ENCODE measurements at places on chromosomes 12 and 14. TPM values are rescaled to one million over a fixed set of nuclear protein-coding genes. Genes with fewer than 3 reads are reported as not detected.

The PLXNC1 gene
- 1.1 TPM for total RNA-seq

The CD163 gene
- not detected for total RNA-seq

The TESPA1 gene
- not detected for total RNA-seq

The EML5 gene
- total RNA-seq, result 0.19 TPM

The AQP2 gene
- not detected for total RNA-seq

The DNAH10 gene
- total RNA-seq, result 0.29 TPM

The IRAK3 gene
- total RNA-seq, result 0.21 TPM

The C12orf50 gene
- total RNA-seq, result not detected

The PLCZ1 gene
- total RNA-seq, result not detected

The ERG28 gene
- total RNA-seq, result 19.6 TPM

The GARIN6 gene
- not detected for total RNA-seq

The LTBP2 gene
- total RNA-seq, result 377 TPM

The OR6C3 gene
- not detected for total RNA-seq

The MYH6 gene
- not detected for total RNA-seq

The MVK gene
- 13.0 TPM for total RNA-seq

The TMPRSS12 gene
- not detected for total RNA-seq

GRCh38 chr14:104677512-104678332 lies 11.7 kb upstream of the INF2 start:
- H3K4me1 ChIP-seq, result peaks cover 53% of the 10 kb centered on the region
- H3K36me3 ChIP-seq, result no peaks in the 10 kb centered on the region
- DNase-seq, result no peak
- H3K4me3 ChIP-seq, result peak overlapping the region; percentile 71
- peak overlapping the region; percentile 86 for H3K27ac ChIP-seq

GRCh38 chr14:92287987-92288386 lies 35.0 kb upstream of the SLC24A4 start:
- H3K4me3 ChIP-seq, result no peak overlapping the region
- no peaks in the 10 kb centered on the region for H3K4me1 ChIP-seq

DNA sequence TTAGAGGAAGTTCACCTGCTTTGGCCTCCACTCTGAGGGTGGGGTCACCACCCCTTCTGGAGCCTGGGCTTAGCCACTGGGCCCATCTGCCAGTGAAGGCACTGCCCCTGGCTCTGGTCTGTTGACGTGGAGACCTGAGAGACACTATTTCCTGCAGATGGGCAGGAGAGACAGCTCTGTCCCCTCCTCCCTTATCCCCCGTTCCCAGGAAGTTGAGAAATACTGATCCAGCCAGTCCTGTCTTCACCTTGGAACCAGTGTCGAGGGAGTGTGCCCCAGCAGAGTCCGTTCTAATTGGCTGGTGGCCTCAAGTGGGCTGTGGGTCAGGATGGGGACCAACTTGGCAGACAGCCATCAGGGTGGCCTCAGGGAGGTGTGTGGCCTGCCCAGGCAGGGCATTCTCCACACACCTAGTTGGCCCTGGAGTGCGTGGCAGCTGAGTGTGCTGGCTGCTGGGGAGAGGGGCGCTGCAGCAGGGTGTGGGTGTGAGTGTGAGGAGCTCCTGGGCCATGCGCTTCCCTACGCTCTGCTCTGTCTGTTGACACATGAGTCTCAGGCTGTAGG lies 25.4 kb downstream of the CLSTN3 start:
- H3K27me3 ChIP-seq, result no peaks in the 10 kb centered on the region
- no peaks in the 10 kb centered on the region for H3K36me3 ChIP-seq
- no peak overlapping the region for H3K4me3 ChIP-seq
- peaks cover 5% of the 10 kb centered on the region for H3K4me1 ChIP-seq
- DNase-seq, result no peak
- no peak overlapping the region for H3K27ac ChIP-seq

DNA sequence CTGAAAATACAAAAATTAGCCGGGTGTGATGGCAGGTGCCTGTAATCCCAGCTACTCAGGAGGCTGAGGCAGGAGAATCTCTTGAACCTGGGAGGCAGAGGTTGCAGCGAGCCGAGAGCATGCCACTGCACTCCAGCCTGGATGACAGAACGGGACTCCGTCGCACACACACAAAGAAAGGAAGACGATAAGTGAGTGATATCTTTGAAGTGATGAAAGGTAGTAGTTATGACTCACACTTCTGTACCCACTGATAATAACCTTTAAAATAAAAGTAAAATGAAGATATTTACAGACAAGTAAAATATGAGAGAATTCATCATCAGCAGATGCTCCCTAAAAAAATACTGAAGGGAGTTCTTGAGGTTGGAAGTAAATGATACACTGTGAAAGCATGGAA lies 171.3 kb upstream of the CRY1 start:
- H3K4me3 ChIP-seq, result no peak overlapping the region
- no peaks in the 10 kb centered on the region for H3K4me1 ChIP-seq
- no peak for DNase-seq

DNA sequence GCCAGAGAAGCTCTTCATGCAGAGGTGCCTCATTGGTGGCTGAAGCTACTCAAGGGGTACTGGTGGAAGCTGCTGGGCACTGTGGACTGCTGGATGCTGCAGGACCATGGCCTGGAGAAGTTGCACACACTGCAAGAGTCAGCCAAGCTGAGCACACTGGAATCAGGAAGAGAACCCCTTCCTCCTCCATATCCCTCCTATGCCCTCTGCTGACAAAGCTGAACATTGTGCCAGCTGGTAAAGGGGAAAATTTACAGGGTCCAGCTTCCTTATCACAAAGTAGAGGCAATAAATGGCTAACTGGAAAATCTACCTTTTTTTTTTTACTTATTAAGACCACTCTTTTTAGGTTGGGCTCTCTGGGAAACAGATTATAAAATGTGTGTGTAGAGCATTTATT lies 6.5 kb downstream of the CCDC175 start:
- no peak for DNase-seq
- H3K27ac ChIP-seq, result no peak overlapping the region
- H3K4me3 ChIP-seq, result no peak overlapping the region
- peaks cover 46% of the 10 kb centered on the region for H3K27me3 ChIP-seq
- H3K4me1 ChIP-seq, result no peaks in the 10 kb centered on the region

GRCh38 chr14:26896447-26896846 lies 298.6 kb upstream of the NOVA1 start:
- no peak for DNase-seq
- H3K27ac ChIP-seq, result no peak overlapping the region
- H3K4me3 ChIP-seq, result no peak overlapping the region
- no peaks in the 10 kb centered on the region for H3K4me1 ChIP-seq
- peaks cover 3% of the 10 kb centered on the region for H3K36me3 ChIP-seq

GRCh38 chr12:44317651-44318126 lies 481.8 kb downstream of the TMEM117 start:
- H3K27ac ChIP-seq, result no peak overlapping the region
- H3K4me3 ChIP-seq, result no peak overlapping the region
- no peaks in the 10 kb centered on the region for H3K36me3 ChIP-seq
- H3K27me3 ChIP-seq, result no peaks in the 10 kb centered on the region
- no peaks in the 10 kb centered on the region for H3K4me1 ChIP-seq

- H3K4me3 ChIP-seq, result no peak overlapping the region
- no peaks in the 10 kb centered on the region for H3K27me3 ChIP-seq
- no peaks in the 10 kb centered on the region for H3K4me1 ChIP-seq
- H3K27ac ChIP-seq, result no peak overlapping the region
- no peaks in the 10 kb centered on the region for H3K36me3 ChIP-seq
Measured at GRCh38 chr12:77179515-77179914, 114.1 kb upstream of the E2F7 start.

- H3K4me3 ChIP-seq, result no peak overlapping the region
- H3K4me1 ChIP-seq, result no peaks in the 10 kb centered on the region
- no peak overlapping the region for H3K27ac ChIP-seq
- no peaks in the 10 kb centered on the region for H3K36me3 ChIP-seq
Measured at GRCh38 chr12:120024193-120024592, 35.2 kb downstream of the BICDL1 start.

DNA sequence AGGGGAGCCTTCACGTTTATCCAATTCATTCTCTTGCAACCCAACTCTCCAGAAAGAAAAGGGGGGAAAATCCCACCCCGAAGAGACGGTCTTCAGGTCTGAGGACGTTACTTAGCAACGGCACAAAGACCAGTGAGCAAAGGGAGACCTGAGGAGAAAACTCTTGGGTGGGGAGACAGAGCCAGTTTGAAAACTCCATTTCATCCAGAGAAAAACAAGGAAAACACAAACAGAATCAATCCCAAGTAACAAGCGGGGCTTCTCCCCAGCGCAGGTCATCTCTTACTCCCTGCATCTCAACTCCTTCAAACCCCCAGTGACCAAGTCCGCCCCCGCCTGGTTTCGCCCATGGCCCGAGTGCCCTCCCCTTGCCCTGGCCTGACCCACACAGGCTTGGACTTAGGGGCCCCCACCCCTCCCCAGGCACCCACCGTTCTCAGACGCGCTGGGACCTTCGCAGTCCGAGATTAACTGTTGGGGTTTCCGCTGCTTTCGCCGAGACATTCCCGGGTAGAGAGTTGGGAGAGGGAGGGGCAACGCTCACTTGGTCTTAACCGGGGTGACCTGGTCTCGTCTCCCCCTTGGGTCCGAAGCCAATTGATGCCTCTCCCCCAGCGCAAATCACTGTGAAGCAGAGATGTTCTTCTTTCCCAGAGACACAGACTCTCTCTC lies 10.4 kb upstream of the SALL2 start:
- H3K27ac ChIP-seq, result no peak overlapping the region
- H3K4me1 ChIP-seq, result peaks cover 10% of the 10 kb centered on the region
- H3K4me3 ChIP-seq, result peak overlapping the region; percentile 44
- no peak for DNase-seq
- no peaks in the 10 kb centered on the region for H3K36me3 ChIP-seq

DNA sequence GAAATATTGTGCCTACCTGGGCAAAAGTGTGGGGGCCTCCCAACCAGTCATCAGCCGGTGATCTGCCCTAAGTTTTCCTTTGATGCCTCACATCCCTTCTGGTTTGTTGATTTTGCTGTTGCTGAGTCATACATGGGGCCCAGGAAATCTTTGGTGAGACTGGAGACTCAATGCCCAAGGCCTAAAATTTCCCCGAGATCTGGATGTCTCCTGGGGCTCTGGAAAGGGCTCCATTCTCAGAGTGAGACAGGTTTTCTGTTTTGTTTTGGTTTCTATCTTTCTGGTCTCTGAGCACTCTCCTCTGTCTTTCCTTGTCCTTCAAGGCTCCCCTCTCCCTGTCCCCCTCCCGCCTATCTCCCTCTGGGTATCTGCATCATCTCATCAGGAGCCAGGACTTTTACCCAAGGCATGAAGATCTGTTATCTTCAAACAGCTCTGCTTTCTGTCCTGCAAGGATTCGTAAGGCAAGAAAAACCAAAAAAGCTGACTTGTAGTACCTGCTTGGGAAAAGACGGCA lies 152.8 kb upstream of the MAX start:
- peak overlapping the region; percentile 25 for H3K27ac ChIP-seq
- DNase-seq, result no peak
- no peaks in the 10 kb centered on the region for H3K36me3 ChIP-seq
- H3K4me3 ChIP-seq, result no peak overlapping the region
- H3K4me1 ChIP-seq, result peaks cover 40% of the 10 kb centered on the region
- H3K27me3 ChIP-seq, result no peaks in the 10 kb centered on the region

GRCh38 chr12:82425241-82425640 lies 66.9 kb downstream of the METTL25 start:
- no peak for DNase-seq
- no peaks in the 10 kb centered on the region for H3K4me1 ChIP-seq
- H3K27me3 ChIP-seq, result no peaks in the 10 kb centered on the region

GRCh38 chr14:33782923-33783322 lies 168.0 kb downstream of the EGLN3 start:
- no peak overlapping the region for H3K27ac ChIP-seq
- no peaks in the 10 kb centered on the region for H3K27me3 ChIP-seq
- H3K36me3 ChIP-seq, result no peaks in the 10 kb centered on the region
- H3K4me1 ChIP-seq, result peaks cover 41% of the 10 kb centered on the region

GRCh38 chr12:127785540-127785939 lies 481.4 kb upstream of the TMEM132C start:
- no peak for DNase-seq
- peaks cover 14% of the 10 kb centered on the region for H3K4me1 ChIP-seq
- H3K27me3 ChIP-seq, result peaks cover 2% of the 10 kb centered on the region
- no peaks in the 10 kb centered on the region for H3K36me3 ChIP-seq
- no peak overlapping the region for H3K27ac ChIP-seq

DNA sequence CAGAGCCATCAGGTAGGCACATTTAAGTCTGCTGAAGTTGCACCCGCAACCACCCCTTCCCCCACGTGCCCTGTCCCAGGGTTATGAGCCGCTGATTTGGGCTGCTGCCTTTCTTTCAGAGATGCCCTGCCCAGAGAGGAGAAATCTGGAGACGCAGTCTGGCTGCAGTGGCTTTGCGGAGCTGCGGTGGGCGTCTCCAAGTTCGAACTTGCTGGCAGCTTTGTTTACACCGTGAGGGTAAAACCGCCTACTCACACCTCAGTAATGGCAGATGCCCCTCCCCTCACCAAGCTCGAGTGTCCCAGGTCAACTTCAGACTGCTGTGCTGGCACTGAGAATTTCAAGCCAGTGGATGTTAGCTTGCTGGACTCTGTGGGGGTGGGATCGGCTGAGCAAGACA lies 14.7 kb downstream of the PTCSC3 start:
- peaks cover 15% of the 10 kb centered on the region for H3K27me3 ChIP-seq
- H3K27ac ChIP-seq, result no peak overlapping the region
- H3K4me3 ChIP-seq, result no peak overlapping the region
- no peaks in the 10 kb centered on the region for H3K36me3 ChIP-seq

DNA sequence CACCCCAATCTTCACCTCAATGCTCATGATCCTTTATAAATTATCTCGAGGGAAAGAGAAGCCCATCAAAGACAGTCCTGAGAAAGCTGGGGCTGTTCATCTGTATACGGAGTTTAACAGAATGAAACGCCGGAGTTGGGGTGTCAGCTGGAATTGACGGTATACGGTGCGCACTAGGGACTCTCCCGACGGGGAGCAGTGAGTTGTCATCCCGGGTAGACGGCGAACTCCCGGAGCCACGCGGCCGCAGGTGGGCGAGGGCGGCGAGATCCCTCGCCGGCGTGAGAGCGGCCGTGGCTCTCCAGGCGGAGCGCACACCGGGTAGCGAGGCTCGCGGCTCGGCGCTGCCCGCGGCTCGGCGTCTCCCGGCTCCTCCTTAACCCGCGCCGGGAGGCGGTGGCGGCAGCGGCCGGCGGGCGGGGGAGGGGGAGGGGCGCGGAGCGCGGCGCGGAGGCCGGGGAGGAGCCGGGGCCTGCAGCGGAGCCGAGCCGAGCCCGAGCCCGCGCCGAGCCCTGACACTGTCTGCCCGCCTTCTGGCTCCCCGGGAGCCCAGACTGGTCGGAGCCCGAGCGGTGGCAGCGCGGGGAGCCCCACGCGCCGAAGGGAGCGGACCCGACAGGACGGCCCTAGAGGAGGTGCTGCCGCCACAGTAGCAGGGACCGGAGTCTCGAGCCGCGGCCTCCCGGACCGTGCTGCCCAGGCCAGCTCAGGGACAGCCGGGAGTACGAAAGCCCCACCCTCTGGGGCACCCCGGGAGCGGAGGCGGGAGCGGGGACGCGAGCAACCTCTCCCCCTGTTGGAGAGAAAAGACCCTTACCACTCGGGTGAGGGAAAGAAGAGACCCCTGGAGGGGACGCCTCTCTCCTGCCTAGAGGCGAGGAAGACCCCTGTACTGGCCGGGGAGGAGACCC lies at the start of gene FOXJ2:
TSS of gene FOXJ2 (plus strand) at position 475 of the 911 bp plus-strand sequence. CDS start 7,117 bp downstream, outside the sequence.
- peak; percentile 93 for DNase-seq
- peaks cover 50% of the 10 kb centered on the region for H3K4me1 ChIP-seq
- H3K36me3 ChIP-seq, result peaks cover 4% of the 10 kb centered on the region
- no peaks in the 10 kb centered on the region for H3K27me3 ChIP-seq
- peak within 1 kb of the TSS; percentile 87 for H3K4me3 ChIP-seq

GRCh38 chr14:77406718-77407117 lies 16.6 kb downstream of the NOXRED1 start:
- DNase-seq, result no peak
- H3K36me3 ChIP-seq, result no peaks in the 10 kb centered on the region
- H3K4me1 ChIP-seq, result no peaks in the 10 kb centered on the region
- H3K27ac ChIP-seq, result no peak overlapping the region
- H3K4me3 ChIP-seq, result no peak overlapping the region
- no peaks in the 10 kb centered on the region for H3K27me3 ChIP-seq

- H3K36me3 ChIP-seq, result no peaks in the 10 kb centered on the region
- no peaks in the 10 kb centered on the region for H3K4me1 ChIP-seq
- H3K27ac ChIP-seq, result no peak overlapping the region
Measured at GRCh38 chr12:48022676-48023385, 18.6 kb upstream of the COL2A1 start.
